ENCODE measurements at places on chromosomes 2 and 18.
A peak's percentile ranks its signal among the peaks of the same experiment; 100 is the strongest.

DNA sequence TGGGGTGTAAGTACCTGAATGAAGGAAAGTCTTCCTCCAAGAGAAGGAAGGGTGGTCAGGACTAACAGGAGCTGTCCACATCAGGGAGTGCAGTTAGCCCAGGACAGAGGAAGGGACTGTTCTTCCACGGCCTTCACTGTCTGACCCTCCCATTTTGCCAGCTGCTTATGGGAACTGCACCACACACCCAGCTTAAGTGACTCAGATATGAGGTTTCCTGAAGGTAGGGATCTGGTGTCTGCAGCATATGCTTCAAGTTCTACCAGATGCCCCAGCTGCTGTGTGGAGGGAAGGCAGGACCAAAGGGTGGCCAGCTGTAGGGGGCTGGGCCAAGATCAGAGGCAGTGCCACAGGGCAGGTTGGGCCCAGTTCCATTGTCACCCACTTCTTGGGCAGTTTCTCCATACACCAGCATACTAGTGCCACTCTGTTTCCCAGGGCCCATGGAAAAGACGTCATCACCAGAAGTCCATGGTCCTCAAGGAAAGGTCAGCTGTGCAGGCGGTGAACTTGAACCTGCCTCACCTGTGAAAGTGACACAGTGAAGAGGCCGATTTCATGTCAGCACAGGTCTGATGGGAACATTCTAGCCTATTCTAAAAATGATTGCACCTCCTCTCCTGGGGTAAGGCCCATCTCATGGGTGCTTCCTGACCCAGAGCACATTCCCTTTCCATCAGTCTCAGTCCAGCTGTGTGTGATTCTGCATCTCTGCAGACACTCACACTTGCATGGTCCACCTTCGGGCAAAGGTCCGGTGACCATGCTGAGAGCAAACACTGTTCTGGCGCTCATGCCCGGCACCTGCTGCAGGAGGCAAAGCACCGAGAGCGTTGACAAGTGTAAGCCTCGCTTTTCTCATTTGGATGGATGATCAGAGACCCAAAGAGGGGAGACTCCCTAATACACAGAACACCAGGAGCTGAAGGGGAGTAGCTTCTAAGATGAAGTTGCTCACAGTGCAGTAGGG lies 68.0 kb downstream of the ACAA2 start:
- DNase-seq: no peak

DNA sequence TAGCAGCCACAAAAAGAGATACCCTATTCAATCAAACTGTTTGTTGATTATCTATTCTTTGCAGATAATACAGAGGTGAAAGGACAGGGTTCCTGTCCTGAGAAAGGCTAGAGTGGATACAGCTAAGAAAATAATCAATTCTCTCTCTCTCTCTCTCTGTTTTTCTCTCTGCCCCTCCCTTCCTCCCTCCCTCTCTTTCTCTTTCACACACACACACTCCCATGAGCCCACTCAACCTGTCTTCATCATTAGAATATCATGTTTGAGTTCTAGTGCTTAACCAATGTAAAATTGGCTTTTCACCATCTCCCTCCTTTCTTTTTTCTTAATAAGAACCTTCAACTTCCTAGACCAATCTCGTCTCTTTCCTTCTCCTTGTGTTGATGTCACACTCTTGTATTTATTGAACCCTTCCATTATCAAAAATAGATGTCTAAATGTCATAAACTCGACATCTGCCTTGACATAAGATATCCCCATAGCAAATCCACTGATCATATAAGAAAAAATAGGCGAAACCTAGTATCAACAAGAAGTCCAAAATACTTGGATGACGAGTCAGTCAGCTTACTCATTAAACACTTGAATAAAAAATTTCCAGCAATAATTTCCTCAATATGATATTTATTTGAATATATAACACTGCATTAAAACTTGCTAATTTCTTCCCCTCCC lies 42.8 kb upstream of the CYTIP start:
- no peak for DNase-seq

DNA sequence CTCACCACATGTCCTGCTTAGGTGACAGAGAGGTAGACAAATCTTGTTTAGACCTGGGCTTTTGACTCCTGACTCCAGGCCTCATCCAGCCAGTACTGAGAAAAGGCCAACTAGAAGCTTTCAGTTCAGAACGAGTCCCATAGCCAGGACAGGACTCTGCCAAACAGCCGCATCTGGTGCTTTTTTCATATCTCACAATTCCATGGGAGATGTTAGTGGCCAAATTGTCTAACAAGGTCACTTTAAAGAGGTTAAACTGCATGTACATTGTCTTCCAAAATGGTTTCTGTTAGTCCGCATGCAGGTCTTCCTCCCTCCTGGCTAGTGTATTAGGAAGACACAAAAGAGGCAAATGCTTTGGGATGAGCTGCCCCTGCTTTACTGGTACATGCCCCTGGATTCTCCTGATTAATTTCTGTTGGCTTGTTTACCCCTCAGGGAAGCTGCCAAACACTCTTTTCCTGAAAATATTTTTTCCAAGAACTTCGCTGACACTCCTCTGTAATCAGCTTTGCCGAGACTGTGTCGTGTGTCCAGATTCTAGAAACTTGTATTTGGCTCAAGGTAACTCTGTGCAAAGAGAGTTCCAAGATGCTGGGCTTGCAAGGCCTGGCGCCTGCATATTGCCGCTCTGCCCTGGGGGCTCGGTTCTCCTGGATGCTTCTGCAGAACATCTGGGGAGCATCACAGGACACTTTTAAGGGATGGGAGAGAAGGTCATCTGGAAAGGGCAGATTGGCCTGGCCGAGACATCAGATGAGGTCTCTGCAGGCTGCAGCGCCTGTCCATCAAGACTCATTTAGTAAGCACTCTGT lies 209.2 kb upstream of the APCDD1 start:
- DNase-seq: no peak

- DNase-seq: peak; percentile 2
These were observed 1.2 kb downstream of the SLC35F5 start for GRCh38 chr2:113755035-113755834.

DNA sequence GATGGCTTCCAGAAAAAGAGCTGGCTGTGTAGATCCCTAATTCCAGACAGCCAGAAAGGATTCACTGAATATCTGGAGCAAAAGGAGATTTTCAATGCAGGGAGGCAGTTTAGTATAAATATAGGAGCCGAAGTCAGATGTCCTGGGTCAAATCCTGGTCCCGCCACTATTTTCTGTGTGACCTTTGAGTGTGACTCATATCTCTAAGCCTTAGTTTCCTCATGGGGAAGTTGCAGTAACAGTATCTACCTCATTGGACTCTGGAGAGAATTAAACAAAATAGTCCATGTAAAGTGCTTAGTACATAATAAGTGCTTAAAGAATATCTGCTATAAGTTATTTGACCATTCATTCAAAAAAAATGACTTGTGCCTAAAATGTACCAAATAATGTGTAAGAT lies 52.1 kb upstream of the ITGA6 start:
- DNase-seq: no peak

GRCh38 chr2:7977981-7978380 lies 703.9 kb upstream of the ID2 start:
- DNase-seq: no peak

- DNase-seq: no peak
These were observed 66.6 kb downstream of the PPP4R1 start for GRCh38 chr18:9547782-9548181.

DNA sequence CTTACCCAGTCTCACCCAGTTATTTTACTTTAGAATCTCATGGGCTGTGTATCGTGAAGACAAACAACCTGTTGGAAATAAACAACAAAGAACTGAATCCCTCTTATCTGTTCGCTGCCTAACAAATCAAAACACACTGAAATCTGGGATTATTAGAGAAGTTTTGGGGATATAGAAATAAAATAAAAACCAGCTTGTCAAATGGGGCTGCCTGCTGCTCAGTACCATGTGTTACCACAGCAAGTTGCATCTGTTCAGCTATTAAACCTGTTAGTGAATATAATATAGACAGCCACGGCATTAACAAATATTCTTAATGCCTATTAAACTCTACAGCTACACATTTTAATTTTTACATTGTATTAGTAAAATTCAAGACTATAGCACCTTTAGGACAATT lies 810.8 kb downstream of the NRXN1 start:
- no peak for DNase-seq

GRCh38 chr2:227824711-227825110 lies 11.1 kb downstream of the CCL20 start:
- DNase-seq: no peak

DNA sequence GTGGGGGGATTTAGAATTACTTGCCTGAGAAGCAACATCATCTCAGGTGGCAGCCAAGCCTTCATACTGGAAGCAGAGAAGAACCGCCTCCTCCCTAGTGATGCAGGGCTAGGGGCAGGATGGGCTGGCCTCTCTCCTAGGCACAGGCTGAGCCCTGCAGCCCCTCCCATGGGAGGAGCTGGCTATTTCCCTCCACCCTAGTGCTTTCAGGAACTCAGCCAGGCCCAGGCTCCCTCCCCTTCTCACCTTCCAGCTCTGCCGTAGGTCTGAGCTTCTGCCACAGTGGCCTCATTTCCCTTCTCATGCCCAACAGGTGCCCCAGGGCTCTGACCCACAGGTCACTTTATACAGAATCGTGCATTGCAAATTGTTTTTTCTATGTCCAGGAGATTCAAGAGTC lies 31.0 kb downstream of the CENPA start:
- DNase-seq: no peak

DNA sequence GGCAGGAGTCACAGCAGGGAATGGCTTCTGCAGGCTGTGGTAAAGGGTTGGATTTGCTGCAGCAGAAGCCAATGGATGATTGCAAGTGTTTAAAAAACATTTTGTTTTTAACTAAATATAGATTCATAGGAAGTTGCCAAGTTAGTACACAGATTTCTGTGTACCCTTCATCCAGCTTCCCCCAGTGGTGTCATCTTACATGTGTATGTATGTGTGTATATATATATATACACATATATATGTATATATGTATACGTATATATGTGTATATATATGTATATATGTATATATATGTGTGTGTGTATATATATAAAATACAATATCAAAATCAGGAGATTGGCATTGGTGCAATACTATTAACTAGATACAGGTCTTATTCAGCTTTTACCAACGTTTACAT lies 19.2 kb upstream of the FAM124B start:
- DNase-seq: no peak

- no peak for DNase-seq
These were observed 127.3 kb downstream of the UPP2 start for GRCh38 chr2:158228943-158229508.

GRCh38 chr18:57043241-57043640 lies 103.6 kb upstream of the BOD1L2 start:
- DNase-seq: no peak

DNA sequence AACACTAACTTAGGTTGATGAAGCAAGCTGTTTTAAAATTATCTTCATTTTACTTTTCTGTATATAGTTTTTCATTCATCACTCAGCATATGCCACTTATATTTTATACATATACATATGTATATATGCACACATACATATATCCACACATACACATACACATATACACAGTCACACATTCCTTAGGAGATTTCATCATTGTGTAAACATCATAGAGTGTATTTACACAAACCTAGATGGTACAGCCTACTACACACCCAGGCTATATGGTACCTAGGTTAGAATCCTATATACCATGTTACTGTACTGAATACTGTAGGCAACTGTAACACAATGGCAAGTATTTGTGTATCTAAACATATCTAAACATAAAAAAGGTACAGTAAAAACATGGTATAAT lies 295.5 kb upstream of the LYPD1 start:
- no peak for DNase-seq

DNA sequence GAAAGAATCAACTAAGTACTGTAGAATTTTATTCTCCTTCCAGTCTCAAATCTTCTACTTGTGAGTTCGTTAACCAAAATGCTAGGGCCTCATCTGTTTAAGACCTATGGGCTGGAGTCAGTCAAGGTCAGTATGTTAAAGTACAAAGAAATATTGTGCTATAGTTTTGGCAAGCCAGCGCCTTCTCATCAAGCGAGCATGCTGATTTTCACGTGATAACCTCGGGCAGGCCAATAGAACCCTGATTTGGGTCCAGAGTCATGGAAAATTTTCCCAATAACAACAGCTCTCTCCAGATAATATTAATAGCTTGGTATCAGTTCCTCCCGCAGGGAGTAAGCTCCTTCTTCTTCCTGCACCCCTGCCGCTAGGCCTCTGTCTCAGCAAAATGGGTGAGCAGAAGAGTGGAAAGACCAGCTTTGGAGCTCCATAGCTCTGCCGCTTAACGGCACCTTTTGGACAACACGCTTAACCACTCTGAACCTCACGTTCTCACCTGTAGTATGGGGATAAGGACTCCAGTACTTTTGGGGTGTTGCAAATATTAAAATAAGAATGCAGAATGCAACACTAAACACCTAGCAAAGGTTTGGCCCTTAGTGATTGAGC lies 11.7 kb downstream of the CABLES1 start:
- no peak for DNase-seq

GRCh38 chr2:128710242-128710641 lies 391.6 kb upstream of the HS6ST1 start:
- no peak for DNase-seq

- DNase-seq: no peak
These were observed 556.7 kb upstream of the FSIP2 start for GRCh38 chr2:185181901-185182300.

DNA sequence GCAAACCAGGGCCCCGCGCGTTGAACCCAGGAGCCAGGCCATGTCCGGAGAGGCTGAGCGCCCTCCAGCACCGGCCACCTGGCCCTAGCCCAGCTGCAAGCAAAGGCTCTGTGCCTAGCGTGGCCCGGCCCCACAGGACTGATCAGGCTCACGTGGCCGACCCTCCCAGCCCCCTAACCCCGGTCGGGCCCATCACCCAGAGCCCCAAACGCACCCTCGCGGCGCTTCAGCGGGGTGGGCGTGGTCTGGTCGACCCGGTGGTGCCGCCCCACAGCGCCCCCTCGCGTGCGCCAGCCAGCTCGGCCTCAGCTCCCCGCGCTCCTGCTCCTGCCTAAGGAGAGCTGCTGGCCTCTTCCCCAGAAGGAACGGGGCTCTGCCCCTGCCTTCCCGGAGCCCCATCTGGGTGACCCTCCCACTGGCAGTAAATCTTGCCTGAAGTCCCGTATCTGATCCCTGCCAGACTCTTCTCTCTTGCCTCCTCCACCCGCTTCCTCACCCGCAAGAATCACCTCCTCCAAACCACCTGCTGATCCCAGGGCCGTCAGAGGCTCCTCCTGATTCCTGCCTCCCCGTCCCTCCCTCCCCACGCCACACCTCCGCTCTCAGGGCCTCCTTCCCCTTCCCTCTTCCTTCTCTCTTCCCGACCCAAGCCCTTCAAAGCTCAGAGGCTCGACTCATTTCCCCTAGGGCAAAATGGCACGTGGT lies 12.3 kb upstream of the TEX51 start:
- DNase-seq: peak; percentile 59

DNA sequence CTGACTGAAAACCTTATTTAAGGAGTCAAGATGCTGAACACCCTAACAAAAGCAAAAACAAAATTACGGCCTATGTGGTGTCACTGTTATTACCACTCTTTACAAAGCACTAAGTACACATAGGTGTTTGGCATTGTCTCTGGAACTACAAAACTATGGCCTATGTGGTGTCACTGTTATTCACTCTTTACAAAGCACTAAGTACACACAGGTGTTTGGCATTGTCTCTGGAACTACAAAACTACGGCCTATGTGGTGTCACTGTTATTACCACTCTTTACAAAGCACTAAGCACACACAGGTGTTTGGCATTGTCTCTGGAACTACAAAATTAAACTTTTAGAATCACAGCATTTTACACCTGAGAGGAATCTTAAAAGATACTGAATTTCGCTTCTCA lies 47.4 kb downstream of the SLC35F5 start:
- no peak for DNase-seq

GRCh38 chr2:119688616-119689015 lies 9.6 kb downstream of the TMEM177 start:
- DNase-seq: no peak

All from AG08395 (cell line).